Amniotic stem cell (primary cell): ENCODE measurements at places on chromosomes 11 and 22.
A peak's percentile ranks its signal among the peaks of the same experiment; 100 is the strongest.

- no peak for DNase-seq
These were observed 13.4 kb downstream of the PITPNB start for GRCh38 chr22:27905653-27906052.

- DNase-seq, result no peak
These were observed 79.0 kb upstream of the HEPHL1 start for GRCh38 chr11:93942176-93942575.

DNA sequence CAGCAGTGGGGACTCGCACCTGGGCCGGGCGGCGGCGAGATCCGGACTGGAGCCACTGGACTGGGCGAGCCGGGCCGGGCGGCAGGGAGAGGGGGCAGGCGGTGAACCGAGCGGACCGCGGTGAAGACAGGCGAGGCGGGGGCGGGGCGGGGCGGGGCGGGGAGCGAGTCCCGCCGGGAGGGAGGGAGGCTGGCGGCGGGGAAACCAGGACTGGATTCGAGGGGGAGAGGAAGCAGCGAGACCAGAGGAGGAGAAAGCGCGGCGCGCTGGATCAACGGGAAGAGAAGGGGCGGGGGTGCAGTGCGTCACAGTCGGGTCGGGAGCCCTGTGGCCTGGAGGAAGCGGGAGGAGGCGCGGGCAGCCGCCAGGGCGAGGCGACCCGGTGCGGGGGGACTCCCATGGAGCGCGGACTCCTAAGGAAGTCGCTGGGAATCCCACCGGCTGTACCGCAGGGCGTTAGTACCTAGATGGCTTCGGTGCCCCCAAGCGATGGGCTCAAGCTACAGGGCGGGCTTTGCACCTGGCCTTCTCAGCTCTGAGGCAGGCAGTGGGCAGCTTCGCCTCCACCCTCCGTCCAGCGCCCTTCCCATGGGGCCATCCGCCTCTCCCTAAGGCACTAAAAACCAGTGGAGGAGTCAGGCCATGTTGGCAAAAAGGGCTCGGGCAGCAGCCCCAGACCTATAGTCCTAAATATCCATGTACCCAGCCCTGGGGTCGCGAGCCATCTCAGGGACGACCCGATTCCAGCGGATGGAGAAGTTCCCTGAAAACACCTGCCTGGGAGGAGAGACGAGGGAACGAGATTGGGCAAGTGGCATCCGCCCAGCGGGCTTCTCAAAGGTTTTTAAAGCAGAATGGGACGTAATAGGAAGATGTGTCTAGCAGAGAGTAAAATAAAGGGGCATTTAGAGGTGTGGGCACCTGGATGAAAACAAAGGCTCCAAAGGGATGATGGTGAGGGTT lies at the start of gene TMEM121B:
Gene TMEM121B (minus strand): TSS at position 128 of the 963 bp plus-strand sequence. CDS start 233 bp downstream, outside the sequence.
- no peak for DNase-seq

GRCh38 chr11:100602716-100603115 lies 84.4 kb upstream of the ARHGAP42 start:
- no peak for DNase-seq

DNA sequence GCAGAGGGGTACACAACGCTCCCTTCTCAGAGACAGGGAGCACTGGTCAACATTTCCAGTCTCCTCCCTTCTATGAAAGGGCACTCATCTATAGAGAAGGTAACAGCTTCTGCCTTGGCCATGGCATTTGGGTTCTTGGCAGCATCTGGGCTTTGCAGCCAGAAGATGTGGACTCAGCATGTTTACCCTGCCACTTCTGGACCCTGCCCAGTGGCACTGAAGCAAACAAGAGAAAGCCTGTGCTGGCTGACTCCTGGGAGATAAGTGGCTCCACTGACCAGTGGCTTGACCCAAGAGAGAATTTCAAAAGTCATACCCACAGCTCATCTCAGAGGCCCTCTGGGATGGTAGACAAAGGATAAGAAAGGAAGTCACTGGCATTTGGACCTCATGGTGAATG lies 8.0 kb downstream of the CSNK2A3 start:
- DNase-seq, result no peak

GRCh38 chr11:6269994-6270393 lies 10.4 kb downstream of the CCKBR start:
- DNase-seq, result no peak

DNA sequence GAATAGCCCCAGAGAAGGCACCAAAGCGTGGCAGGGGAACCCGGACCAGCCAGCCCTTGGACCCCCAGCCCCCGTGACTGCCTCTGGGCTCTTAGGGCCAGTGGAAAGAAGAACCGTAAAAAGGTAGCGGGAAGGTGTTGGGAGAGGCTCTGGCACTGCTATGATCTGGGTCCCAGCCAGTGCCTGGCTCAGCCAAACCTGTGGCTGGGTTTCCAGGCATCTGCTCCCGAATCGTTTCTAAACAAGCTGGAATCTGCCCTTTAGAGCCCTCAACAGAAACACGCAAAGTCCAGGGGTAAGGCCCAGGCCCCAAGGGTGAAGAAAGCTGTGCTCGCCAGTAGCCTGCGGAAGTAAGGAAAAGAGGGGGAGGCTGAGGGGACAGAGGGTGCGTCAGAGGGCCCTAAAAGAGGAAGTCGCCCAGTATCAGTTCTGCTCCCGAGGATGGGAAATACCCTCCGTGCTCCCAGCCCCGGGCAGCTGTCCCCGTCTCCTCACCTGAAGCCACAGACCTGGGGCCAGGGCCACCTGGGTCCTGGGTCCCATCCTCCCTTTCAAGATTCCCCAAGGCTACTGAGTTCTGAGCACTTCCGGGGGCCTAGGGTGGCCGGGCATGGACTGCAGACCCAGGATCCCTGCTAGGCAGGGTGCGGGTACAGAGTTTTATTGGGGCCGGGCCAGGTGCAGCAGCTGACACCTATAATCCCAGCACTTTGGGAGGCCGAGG lies 24.7 kb downstream of the IL10RA start:
- no peak for DNase-seq

DNA sequence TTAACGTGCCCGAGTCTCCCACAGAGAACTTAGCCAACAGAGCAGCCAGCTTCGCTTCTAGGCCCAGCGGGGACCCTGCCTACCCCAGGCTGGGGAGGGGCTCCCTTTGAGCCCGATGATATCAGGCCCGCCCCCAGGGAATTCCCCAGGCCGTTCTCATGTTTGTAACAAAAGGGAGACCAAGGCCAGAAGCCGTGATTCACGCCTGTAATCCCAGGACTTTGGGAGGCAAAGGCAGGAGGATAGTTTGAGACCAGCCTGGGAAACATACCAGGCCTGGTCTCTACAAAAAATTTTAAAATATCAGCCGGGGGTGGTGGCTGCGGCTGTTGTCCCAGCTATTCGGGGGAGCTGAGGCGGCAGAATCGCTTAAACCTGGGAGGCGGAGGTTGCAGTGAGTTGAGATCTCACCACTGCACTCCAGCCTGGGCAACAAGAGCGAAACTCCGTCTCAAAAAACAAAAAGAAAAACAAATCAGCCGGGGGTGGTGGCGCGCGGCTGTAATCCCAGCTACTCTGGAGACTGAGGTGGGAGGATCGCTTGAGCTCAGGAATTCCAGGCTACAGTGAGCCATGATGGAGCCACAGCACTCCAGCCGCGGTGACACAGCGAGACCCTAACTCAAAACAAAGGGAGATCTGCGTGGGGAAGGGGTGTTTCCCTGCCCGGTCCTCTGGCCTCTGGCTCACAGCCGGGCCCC lies 1.7 kb downstream of the DRD4 start:
- no peak for DNase-seq

DNA sequence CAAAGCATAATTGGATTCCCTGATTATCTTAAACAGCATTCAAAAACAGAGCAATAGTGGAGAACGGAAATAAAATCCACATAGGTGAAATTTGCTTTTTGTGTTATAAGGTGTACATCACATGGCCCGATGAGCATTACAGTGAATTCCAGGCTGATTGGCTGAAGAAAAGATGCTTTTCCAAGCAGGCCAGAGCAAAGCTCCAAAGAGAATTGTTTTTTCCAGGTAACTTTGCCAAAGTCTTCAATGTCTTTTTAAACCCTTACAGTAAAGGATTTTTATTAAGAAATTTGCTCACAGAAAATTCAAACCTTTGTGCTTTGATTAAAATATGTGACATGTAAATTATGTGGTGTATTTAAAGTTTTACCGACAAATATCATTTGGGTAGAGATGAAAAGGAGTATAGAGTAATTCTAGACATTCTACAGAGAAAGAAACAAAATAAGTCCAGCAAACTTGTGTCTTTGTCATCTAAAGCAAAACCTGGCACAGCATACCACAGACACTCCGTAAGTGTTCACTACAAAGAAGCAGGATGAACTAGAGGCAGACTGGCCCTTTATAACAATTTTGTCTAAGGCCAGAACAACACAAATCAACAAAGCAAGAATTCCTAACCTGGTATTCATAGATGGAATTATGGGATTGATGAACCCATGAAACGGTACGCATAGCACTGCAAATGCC lies 16.6 kb downstream of the BBOX1 start:
- DNase-seq, result no peak

GRCh38 chr22:50264946-50265669 lies 3.6 kb upstream of the MAPK12 start:
- no peak for DNase-seq

- peak; percentile 63 for DNase-seq
These were observed 3.5 kb upstream of the LARGE1 start for GRCh38 chr22:33923660-33924246.

- DNase-seq, result no peak
These were observed 77.5 kb upstream of the UCP3 start for GRCh38 chr11:74086242-74086884.

- DNase-seq, result no peak
These were observed 19.4 kb upstream of the SIK2 start for GRCh38 chr11:111582881-111583280.

DNA sequence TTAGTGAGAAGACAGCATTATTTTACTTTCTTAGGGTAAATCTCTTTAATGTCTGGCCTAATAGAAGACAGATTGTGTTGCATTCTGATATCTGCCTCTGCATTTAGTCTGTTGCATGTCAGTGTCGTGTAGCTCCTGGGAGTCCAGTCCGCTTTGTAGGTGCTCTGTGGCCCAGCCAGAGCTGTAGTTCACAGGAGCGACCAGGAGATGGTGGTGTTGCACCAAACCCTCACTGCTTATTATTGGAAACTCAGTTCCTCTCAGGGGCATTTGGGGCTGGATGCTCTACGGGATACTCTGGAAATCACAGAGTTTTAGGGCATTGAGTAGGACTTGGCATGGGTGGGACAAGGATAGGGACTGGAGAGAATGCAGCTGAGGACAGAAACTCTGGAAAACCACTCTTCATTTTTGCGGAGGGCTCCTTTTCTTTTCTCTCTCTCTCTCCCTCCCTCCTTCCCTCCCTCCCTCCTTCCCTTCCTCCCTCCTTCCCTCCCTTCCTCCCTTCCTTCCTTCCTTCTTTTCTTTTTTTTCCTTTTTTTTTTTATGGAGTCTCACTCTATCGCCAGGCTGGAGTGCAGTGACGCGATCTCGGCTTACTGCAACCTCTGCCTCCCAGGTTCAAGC lies 21.7 kb downstream of the MIAT start:
- DNase-seq, result no peak

GRCh38 chr11:957212-957920 lies 31.7 kb downstream of the AP2A2 start:
- no peak for DNase-seq

GRCh38 chr11:3153291-3153861 lies 11.7 kb downstream of the OSBPL5 start:
- DNase-seq, result no peak

- DNase-seq, result no peak
These were observed 20.5 kb upstream of the SYT12 start for GRCh38 chr11:67002297-67002913.

- DNase-seq, result no peak
These were observed 631 bp downstream of the PHF21A start for GRCh38 chr11:46120346-46121300.
